ENCODE measurements at places on chromosomes 2 and 18.

DNA sequence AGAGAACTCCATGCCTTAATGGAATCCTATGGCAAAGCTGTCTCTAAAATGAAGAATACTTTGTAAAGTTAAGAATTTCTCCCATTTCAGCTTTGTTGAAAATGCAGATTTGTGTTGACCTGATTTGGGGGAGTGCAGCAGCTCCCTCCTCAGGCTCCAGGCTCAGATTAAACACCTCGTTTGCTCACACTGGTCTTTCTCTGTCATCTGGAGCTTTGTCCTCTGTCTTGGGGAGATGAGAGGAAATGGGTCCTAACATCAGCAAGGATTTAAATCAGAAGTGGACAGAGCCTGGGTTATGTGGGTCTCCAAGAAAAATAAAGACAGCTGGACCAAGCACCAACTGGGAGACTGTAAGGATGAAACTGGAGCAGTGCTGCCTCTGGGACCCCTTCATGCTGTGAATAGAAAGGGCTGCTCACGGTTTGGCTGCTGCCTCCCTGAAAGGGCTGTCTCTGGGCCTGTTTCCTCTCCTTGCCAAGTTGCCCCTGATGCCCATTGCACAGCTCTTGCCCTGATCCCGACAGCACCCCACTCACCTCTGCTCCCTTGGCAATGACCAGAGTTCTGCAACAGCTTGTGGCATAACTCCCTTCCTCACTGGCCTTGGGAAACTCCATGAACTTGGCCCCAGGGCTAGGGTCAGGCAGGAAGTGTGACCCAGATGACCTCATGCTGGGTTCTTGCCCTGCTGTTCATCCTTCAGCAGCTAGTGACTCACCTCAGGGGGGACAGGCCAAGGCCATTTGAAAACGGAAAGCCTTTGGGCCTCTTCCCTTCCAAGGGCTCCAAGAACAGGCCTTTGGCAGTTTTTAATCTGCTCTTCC, 197.2 kb downstream of the CYP26B1 start:
- DNase-seq: peak; percentile 29

- DNase-seq: no peak
Measured at GRCh38 chr2:237406371-237406895, 7.5 kb downstream of the COL6A3 start.

GRCh38 chr2:172701250-172701649, 34.4 kb upstream of the RAPGEF4 start:
- DNase-seq: peak; percentile 78

GRCh38 chr18:43916984-43917383, 639.7 kb upstream of the SYT4 start:
- peak; percentile 46 for DNase-seq

- DNase-seq: no peak
Measured at GRCh38 chr2:197042739-197043196, 116.3 kb upstream of the PGAP1 start.

GRCh38 chr18:48330016-48330991, 78.9 kb downstream of the ZBTB7C start:
- DNase-seq: peak; percentile 95

- DNase-seq: no peak
Measured at GRCh38 chr2:178244777-178245176, 50.5 kb downstream of the OSBPL6 start.

- DNase-seq: no peak
Measured at GRCh38 chr2:168796583-168797285, 5.7 kb upstream of the NOSTRIN start.

DNA sequence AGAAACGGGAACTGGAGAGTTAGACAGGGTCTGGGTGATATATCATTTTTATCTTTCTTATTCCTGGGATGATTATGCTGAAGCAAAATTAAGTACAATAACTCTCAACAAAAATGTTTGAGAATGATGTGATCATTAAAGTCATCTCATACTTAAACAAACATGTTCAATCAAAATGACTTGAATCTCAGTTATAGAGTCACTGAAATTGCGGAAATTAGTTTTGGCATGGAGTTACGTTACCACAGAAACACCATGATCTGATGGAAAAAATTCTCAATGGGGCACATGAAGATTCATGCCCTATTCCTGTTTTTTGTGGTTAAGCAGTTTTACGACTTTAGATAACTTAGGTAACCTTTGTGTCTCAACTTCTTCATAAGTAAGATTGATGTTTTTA, 757.7 kb downstream of the EPHA4 start:
- DNase-seq: no peak

DNA sequence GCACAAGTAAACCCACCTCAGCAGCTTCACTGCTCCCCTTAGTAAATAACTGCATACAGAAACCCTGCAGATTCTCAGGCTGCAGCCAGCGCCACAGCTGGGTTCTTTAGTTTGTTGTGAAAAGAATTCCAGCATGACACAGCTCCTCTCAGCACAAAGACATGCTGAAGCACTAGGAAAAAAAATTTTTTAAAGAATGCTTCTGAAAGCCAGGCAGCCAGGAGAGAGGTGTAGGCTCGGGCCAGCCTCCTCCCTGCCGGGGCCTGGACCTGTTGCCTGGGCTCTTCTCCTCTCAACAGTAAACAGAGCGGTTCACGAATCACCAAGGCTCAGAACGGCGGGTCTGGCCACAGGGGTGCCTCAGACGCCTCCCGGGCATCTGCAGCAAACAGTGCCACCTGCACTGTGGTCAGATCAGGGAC, 95.7 kb upstream of the POU3F3 start:
- peak; percentile 57 for DNase-seq

DNA sequence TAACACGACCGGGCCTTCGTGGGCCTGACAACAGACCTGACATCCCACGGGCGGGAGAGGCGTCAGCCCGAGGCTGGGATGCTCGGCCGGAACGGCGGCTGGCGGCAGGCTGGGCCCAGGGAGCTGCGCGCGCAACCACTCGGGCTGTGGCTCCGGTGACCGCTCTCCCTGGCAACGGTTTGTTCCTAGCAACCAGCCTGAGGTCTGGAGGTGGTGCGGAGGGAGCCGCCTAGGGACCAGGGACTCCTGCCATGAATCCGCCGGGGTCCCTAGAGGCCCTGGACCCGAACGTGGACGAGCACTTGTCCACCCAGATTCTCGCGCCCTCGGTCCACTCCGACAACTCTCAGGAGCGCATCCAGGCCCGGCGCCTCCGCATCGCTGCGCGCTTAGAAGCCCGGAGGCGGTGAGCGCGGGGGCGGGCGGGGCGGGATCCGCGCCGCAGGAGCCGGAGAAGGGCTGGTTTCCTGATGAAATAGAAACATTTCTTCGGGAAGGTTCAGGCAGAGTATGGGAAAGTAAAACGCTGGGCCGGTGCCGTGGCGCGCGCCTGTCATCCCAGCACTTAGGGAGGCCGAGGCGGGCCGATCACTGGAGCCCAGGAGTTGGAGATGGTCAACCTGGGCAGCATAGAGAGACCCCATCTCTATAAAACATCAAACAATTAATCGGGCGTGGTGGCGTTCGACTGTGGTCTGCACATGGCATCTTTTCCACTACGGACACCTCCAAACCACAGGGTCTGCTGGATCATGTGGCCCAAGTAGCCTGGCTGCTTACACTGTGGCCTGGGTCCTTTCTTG, at the start of gene DRC1:
Gene DRC1 (plus strand): TSS at position 182 of the 803 bp plus-strand sequence. CDS start 70 bp downstream, at position 252.
- DNase-seq: peak; percentile 84

- peak; percentile 23 for DNase-seq
Measured at GRCh38 chr2:218168016-218168415, 1.3 kb upstream of the CXCR1 start.

DNA sequence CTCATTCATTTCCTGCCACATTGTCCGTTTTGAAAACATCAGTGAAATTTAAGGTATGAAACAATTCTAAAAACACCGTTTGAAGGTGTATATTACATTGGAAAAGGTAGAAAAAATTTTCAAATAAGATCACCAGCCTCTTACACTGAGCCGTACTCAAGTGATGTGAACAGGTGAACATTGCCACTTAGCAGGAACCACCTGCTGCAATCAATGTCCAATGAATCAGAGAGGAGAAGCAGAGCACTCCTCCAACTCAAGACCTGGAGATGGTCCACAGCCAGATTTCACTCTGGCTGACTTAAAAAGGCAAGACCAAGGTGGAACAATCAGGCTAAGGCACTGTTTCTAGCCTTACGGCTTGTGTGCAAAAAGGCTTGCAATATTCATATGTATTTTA, 110.3 kb upstream of the TTN start:
- no peak for DNase-seq

DNA sequence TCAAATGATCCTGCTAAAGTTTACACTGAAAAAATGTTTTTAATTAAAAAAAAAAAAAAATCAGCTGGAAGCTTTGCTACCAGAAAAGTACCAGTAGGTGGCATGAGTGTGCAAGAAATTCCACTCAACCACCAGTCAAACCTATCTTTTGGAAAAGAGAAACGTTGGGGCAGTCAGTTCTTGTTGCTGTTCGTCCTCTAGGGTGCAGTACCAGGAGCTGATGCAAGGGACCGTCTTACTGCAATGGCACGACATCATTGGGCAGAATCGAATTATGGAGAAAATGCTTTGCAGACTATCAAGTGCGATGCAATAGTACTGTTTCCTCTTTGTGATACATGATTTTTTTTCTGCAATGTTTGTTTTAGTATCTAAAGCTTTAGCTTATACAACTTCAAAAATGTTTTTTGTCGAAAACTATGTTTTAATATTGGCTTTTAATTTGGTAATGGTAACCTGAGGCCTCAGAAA, 18.3 kb downstream of the YPEL5 start:
- peak; percentile 88 for DNase-seq

DNA sequence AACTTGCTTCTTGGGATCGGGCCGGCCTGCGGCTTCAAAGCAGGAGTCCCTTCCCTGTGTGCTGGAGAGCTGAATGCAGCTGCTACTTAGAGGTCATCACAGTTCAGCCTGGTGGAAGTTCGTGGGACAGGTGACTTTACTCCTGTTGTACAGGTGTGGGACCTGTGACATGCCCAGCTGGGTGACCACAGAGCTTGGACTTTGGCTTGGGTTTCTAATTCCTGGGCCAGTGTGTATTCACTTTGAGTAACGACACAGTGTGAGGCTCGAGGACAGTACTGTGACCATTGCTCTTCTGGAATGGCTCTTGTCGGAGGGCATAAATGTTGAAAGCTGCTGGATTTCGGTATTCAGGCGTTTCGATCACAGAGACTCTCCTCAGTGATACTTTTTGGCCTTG, 114.5 kb downstream of the STPG4 start:
- no peak for DNase-seq

DNA sequence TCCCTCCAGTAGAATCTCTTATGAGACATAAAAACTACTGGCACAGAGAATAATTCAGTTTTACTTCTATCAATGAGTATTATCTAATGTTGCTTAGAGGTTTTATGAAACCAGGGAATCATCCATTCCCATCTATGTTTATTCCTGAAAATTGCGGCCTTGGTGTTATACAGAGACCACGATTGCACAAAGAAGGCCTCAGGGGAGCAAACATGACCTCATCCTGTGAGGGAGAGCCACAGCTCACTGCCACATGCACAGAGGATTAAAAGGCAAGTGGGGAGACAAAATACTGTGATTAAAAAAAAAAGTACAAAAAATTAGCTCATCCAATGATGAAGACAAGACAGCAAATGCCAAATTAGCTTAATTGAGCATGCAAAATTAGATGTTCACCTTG, 111.8 kb upstream of the SLC35G4 start:
- no peak for DNase-seq

- DNase-seq: no peak
Measured at GRCh38 chr2:134721596-134721995, 2.8 kb upstream of the TMEM163 start.

DNA sequence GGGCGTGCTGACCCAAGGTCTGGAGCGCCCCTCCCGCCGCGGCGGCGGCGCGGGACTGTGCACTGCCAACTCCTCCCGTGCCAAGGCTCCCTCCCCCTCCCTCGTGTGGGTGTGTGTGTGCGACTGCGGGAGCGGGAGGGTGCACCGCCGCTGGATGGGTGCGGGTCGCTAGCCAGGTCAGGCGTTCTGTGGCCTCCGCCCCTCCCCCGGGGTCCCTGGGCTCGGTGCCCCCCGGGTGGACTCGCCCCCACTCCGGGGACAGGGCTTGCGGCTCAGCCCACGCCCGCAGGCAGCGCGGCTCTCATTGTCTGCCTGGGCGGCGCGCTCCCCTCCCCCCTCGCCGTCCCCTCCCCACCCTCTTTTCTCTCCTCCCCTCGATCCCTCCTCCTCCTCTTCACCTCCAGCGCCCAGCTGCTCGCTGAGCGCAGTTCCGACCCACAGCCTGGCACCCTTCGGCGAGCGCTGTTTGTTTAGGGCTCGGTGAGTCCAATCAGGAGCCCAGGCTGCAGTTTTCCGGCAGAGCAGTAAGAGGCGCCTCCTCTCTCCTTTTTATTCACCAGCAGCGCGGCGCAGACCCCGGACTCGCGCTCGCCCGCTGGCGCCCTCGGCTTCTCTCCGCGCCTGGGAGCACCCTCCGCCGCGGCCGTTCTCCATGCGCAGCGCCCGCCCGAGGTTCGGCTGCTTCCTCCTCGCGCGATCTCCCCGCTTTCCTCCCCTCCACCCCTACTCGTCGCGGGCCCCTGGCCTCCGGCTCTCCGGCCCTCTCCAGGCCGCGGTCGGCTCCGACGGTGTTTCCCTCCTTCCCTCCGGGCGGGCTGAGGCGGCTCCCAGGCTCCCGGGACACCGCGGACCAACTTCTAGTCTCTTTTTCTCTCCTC, at the start of gene GATA6:
Gene GATA6 (plus strand): TSS at position 579 of the 878 bp plus-strand sequence. CDS start 1,556 bp downstream, outside the sequence.
- DNase-seq: peak; percentile 85

DNA sequence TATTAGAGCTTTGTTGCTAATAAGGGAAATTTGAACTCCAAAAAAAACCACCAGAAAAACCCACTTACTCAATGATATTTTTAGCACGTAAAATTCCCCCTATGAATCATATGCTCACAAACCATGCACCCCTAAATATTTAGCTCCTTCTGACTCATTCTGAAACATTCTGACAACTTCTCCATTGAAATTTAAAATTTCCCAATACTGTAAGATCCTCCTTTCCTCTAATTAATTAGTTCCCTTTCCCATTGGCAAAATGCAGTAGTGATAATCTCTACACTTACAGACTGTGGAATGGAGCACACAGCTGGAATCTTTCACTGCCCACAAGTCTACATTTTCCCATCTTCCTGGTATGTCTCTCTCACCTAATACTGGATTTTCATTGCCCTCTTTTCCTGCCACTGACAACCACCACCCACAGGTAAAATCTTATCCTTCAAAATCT, 215.8 kb upstream of the ACVR2A start:
- DNase-seq: peak; percentile 59

GRCh38 chr2:180202467-180202951, 195.4 kb upstream of the CWC22 start:
- DNase-seq: no peak

DNA sequence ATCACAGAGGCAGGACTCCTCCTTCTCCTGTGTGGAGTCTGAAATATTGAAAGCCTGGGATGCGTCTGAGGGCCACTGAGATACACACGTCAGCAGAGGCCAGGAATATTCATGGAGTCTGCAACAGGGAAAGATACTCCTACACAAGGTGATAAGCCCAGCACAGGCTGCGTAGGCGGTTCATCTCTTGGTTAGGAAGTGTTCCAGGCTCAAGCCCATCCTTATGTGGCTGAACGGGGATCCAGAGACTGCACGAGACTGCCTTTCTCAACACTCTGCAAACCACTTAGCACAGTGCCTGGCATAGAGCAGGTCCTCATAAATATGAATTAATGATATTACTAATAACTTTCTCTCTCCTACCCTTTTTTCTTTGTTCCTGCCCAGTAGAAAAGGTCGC, 29.2 kb upstream of the AGPS start:
- DNase-seq: no peak
